Regular cardiac myocyte (primary cell): ENCODE measurements at places on chromosomes 2 and 18. TPM values are rescaled to one million over a fixed set of nuclear protein-coding genes. Genes with fewer than 3 reads are reported as not detected.

Gene RAD51AP2
- total RNA-seq = under 0.01 TPM in 2 replicates

Gene LCT
- under 0.01 TPM in 1 of 2 replicates, not detected in the other for total RNA-seq

Gene FER1L5
- 0.96 and 2.3 TPM in 2 replicates for total RNA-seq

Gene SLC40A1
- total RNA-seq = 5.9 and 107 TPM in 2 replicates

Gene CAPN13
- under 0.01 TPM in 1 of 2 replicates, not detected in the other for total RNA-seq

Gene C2orf72
- 0.38 and 5.1 TPM in 2 replicates for total RNA-seq

Gene TTN
- total RNA-seq = 0.85 and 1.2 TPM in 2 replicates

Gene DUSP2
- 2.3 and 2.9 TPM in 2 replicates for total RNA-seq

Gene PRKAG3
- under 0.01 TPM in 1 of 2 replicates, not detected in the other for total RNA-seq

Gene DOCK10
- 35.0 and 44.7 TPM in 2 replicates for total RNA-seq

Gene IGFBP5
- total RNA-seq = 363 and 386 TPM in 2 replicates

Gene CAMKMT
- 6.8 and 7.7 TPM in 2 replicates for total RNA-seq

Gene ITGB6
- 0.19 and 0.28 TPM in 2 replicates for total RNA-seq

Gene ADD2
- total RNA-seq = 0.28 TPM in 1 of 2 replicates, not detected in the other

Gene ANKRD30B
- total RNA-seq = 0.96 and 4.5 TPM in 2 replicates

Gene LRP1B
- under 0.01 TPM in 2 replicates for total RNA-seq

Gene TFCP2L1
- 0.19 and 0.28 TPM in 2 replicates for total RNA-seq

Gene SLC14A1
- 29.5 and 32.1 TPM in 2 replicates for total RNA-seq

Gene SLC25A12
- total RNA-seq = 16.6 and 21.1 TPM in 2 replicates

Gene FBXO11
- 35.3 and 47.4 TPM in 2 replicates for total RNA-seq

Gene SIX3
- total RNA-seq = not detected in 2 replicates

Gene SIX2
- total RNA-seq = 2.0 and 2.7 TPM in 2 replicates

Gene FNDC4
- 21.7 and 24.5 TPM in 2 replicates for total RNA-seq

Gene TMEM247
- not detected in 2 replicates for total RNA-seq

Gene INHBB
- total RNA-seq = 0.85 TPM in 1 of 2 replicates, not detected in the other

Gene AUP1
- 104 and 110 TPM in 2 replicates for total RNA-seq

Gene CIAO1
- 87.8 and 94.4 TPM in 2 replicates for total RNA-seq

Gene CAPN14
- under 0.01 and 0.28 TPM in 2 replicates for total RNA-seq

Gene UGT1A7
- not detected in 2 replicates for total RNA-seq

Gene HOXD1
- under 0.01 TPM in 1 of 2 replicates, not detected in the other for total RNA-seq

Gene CYBRD1
- total RNA-seq = 81.9 and 312 TPM in 2 replicates

Gene CYS1
- 0.58 and 1.7 TPM in 2 replicates for total RNA-seq

Gene FBLN7
- total RNA-seq = 0.96 and 7.6 TPM in 2 replicates

Gene LRRC30
- not detected in 2 replicates for total RNA-seq

Gene MAP3K2
- total RNA-seq = 35.0 and 40.8 TPM in 2 replicates

Gene EIF5B
- 22.4 and 25.7 TPM in 2 replicates for total RNA-seq

Gene TMEM169
- 0.19 and 0.28 TPM in 2 replicates for total RNA-seq

Gene CFC1
- not detected in 2 replicates for total RNA-seq

Gene CRYGD
- total RNA-seq = not detected in 2 replicates

Gene CDK5R2
- not detected in 2 replicates for total RNA-seq

Gene MOCOS
- 2.9 and 4.8 TPM in 2 replicates for total RNA-seq

Gene RAB6D
- total RNA-seq = not detected in 2 replicates

Gene LOXL3
- 147 and 384 TPM in 2 replicates for total RNA-seq

Gene SH3BP4
- total RNA-seq = 36.4 and 50.2 TPM in 2 replicates

Gene NPAS2
- total RNA-seq = 29.7 and 36.6 TPM in 2 replicates

Gene UGT1A5
- not detected in 2 replicates for total RNA-seq

Gene ASAP2
- 44.5 and 59.2 TPM in 2 replicates for total RNA-seq

Gene POTEC
- total RNA-seq = under 0.01 TPM in 2 replicates

Gene REG3A
- total RNA-seq = not detected in 2 replicates

Gene VWA3B
- not detected in 2 replicates for total RNA-seq

Gene DSG4
- not detected in 2 replicates for total RNA-seq

Gene RASGRP3
- 2.5 and 4.8 TPM in 2 replicates for total RNA-seq

Gene UGT1A8
- total RNA-seq = not detected in 2 replicates
